NCI-H1417 (cell line): ENCODE measurements at places on chromosomes 1 and 21.

- DNase-seq: no peak
Observed at GRCh38 chr1:67051196-67051595, 2.8 kb downstream of the SLC35D1 start.

GRCh38 chr1:222375701-222376100, 172.2 kb downstream of the HHIPL2 start:
- DNase-seq: no peak

- no peak for DNase-seq
Observed at GRCh38 chr1:34500451-34500850, 254.4 kb upstream of the GJB5 start.

- DNase-seq: no peak
Observed at GRCh38 chr1:63623952-63624351, 30.7 kb downstream of the PGM1 start.

- DNase-seq: no peak
Observed at GRCh38 chr1:227453631-227454355, 109.6 kb upstream of the ZNF678 start.

- DNase-seq: no peak
Observed at GRCh38 chr21:46001821-46002681, 20.5 kb downstream of the COL6A1 start.

- DNase-seq: no peak
Observed at GRCh38 chr1:36203027-36203553, 21.2 kb upstream of the THRAP3 start.

- DNase-seq: no peak
Observed at GRCh38 chr1:53376041-53376461, 48.2 kb upstream of the LRP8 start.

- no peak for DNase-seq
Observed at GRCh38 chr21:31329456-31330143, 14.5 kb downstream of the TIAM1 start.
